ENCODE measurements at places on chromosomes 7 and 10. TPM values are rescaled to one million over a fixed set of nuclear protein-coding genes. Genes with fewer than 3 reads are reported as not detected.

DNA sequence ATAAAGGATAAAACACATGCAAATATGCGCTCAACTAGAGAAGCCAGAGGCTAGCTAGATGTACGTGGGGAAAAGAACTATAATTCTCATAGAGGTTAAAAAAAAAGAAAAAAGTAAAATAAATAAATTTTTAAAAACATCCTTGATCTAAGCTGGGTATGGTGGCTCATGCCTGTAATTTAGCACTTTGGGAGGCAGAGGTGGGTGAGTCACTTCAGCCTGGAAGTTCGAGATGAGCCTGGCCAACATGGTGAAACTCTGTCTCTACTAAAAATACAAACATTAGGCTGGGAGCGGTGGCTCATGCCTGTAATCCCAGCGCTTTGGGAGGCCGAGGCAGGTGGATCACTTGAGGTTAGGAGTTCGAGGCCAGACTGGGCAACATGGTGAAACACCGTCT is 18.6 kb upstream of the HSPA12A start:
- DNase-seq: peak; percentile 49

The COL1A2 gene
- polyA plus RNA-seq: 9,902 TPM

GRCh38 chr10:80454513-80455460 is 677 bp downstream of the TSPAN14 start:
- DNase-seq: peak; percentile 62

- peak; percentile 64 for DNase-seq
Measured at GRCh38 chr7:115274-115911, 77.0 kb upstream of the FAM20C start.

The UPK3B gene
- polyA plus RNA-seq: not detected

- DNase-seq: peak; percentile 28
Measured at GRCh38 chr7:34928052-34928451, 109.2 kb downstream of the DPY19L1 start.

The ADAM8 gene
- not detected for polyA plus RNA-seq

GRCh38 chr10:13272164-13272571 is 27.7 kb downstream of the PHYH start:
- peak; percentile 56 for DNase-seq

The NUTM2A gene
- polyA plus RNA-seq: not detected

DNA sequence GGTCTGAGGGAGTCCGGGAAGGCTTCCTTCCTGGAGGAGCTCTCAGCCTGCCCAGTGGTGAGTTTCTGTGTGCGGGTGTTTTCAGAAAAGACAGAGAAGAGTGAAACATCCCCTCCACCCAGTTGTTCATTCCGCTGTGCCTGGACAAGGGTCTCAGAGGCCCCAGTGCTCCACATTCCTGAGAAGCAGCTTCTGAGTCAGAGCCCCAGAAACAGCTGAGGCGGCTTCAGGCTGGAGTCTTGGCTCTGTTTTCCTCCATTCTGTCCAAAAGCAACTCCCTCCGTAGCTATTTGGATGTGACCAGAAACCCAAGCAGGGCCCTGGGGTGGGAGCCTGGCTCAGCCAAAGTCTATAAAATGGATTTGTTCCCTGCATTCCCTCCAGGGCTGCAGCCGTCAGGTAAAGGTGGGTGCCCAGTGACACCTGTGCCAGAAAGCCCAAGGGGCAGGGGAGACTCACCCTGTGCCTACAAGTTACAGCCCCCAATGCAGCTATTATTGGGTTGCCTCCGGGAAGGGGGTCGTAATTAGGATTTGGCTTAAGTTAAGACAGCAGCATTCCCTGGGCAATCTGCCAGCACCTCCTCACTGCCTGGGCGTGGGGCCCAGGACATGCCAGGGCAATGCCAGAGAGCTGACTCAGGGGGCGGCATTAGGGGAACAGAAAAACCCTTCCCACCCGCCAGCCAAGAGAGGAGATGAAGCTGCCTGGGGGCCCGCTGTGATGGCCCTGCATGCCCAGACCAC is 13.1 kb upstream of the CAMK2G start:
- peak; percentile 98 for DNase-seq

The HGF gene
- 1.5 TPM for polyA plus RNA-seq

- DNase-seq: peak; percentile 15
Measured at GRCh38 chr7:117666031-117666430, 186.2 kb downstream of the CFTR start.

DNA sequence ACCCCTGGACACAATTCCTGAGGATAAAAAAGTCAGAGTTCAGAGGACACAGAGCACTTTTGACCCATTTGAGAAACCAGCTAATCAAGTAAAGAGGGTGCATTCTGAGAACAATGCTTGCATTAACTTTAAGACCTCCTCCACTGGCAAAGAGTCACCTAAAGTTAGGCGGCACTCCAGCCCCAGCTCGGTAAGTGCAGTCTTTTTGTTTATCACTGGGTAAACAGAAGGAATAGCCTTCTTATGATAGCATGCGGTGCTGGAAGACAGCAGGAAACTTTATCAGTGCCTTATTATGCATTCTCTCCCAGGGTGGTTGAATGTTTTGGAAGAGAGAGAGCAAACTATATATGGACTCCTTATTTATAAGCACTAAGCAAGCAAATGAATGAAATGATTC is 130.5 kb downstream of the CDK14 start:
- DNase-seq: peak; percentile 52

The PTCD1 gene
- 2.6 TPM for polyA plus RNA-seq

The WEE2 gene
- polyA plus RNA-seq: not detected

DNA sequence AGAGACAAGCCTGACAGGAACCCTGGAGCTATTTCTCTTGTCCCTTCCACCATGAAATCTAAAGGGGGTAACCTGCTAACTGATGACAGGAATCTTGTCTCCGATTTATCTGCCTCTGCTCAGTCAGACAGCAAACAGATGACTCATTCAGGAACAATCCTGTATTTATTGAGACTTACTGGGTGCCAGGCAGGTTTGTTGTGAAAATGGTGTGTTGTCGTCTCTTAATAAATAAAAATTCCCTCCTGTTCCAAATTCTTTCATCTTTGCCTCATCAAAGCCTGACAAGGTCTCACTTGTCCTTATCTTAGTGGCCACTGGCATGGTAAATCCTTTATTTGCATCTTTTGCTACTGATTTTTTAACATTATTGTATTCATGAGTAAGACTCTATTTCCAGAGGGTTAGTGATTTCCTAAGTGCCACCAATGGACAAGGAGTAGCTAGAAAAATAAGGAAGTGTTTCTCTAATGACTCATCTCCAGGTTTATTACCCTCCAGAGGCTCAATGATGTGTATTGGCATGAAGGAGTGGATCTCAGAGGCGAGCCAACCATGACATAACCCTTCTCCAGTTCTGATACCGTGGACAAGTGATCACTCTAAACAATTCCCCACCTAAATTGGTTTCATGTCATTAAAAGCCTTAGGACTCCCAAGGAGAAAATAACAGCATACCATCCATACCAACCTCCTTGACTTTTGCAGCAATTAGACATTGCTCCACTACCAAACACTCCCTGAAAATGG is 724.0 kb downstream of the GRID1 start:
- DNase-seq: peak; percentile 46

GRCh38 chr10:4740471-4740870 is 85.5 kb upstream of the AKR1E2 start:
- peak; percentile 36 for DNase-seq

The DENND10 gene
- polyA plus RNA-seq: 77.9 TPM

GRCh38 chr10:96416643-96417042 is 57.8 kb upstream of the OPALIN start:
- no peak for DNase-seq

DNA sequence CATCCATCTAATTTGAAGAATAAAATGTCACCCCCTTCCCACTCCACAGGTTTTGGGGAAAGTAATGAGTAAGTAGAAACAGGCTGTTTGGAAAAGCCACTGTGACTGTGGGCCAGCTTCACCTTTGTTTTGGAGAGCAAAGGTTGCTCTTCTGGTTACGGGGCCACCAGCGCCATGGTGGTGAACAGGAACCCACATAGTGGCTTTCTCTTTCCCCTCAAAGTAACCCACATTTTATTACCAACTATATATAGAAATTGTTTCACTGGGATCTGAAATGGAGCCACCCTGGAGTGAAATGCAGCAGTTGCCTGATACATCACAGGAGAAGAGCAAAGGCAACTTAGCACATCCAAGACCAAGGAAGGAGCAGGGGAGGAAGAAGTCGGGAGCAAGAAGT is 112.3 kb upstream of the EFCAB10 start:
- no peak for DNase-seq

The CLEC2L gene
- not detected for polyA plus RNA-seq

The GPR15LG gene
- polyA plus RNA-seq: not detected

DNA sequence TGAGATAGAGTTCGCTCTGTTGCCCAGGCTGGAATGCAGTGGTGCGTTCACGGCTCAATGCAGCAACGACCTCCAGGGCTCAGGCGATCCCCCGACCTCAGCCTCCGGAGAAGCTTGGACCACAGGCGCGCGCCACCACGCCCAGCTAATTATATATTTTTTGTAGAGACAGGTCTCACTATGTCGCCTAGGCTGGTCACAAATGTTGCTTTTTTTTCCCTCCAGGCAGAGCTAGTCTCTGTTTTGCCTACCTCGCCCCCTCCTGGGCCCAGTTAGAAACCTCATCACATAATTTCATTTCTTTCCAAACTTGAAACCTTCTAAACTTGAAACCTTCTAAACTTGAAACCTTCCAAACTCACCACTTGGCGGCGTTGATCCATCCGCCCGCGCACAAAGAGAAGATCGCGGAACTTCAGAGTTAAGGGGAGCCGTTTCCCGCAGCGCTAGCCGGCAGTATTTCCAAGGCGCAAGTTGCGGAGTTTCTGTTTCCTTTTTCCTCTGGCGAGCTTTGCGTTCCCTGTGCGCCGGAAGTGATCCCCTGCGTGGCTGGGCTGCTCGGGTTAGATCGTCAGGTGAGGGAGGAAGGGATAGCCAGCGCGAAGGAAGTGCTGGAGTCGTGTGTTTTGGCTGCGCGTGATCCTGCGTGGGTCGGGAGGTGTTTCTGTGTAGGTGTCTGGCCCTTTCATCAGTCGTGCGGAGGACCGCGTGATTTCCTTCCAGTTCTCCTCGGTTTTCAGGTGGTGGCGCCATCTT is at the start of gene SSBP1:
Gene SSBP1 (plus strand): TSS at position 523 of the 756 bp plus-strand sequence. CDS start 809 bp downstream, outside the sequence.
- DNase-seq: peak; percentile 98
